ENCODE measurements at places on chromosomes 2 and 18.

- no peak for DNase-seq
Observed at GRCh38 chr2:67599561-67599960, 202.4 kb downstream of the ETAA1 start.

GRCh38 chr2:112144966-112145365 lies 6.8 kb downstream of the FBLN7 start:
- DNase-seq = no peak

- DNase-seq = no peak
Observed at GRCh38 chr18:59821983-59822382, 77.8 kb upstream of the PMAIP1 start.

- no peak for DNase-seq
Observed at GRCh38 chr2:85599468-85600234, 2.8 kb downstream of the TMEM150A start.

GRCh38 chr2:136407952-136408318 lies 290.0 kb upstream of the CXCR4 start:
- no peak for DNase-seq

DNA sequence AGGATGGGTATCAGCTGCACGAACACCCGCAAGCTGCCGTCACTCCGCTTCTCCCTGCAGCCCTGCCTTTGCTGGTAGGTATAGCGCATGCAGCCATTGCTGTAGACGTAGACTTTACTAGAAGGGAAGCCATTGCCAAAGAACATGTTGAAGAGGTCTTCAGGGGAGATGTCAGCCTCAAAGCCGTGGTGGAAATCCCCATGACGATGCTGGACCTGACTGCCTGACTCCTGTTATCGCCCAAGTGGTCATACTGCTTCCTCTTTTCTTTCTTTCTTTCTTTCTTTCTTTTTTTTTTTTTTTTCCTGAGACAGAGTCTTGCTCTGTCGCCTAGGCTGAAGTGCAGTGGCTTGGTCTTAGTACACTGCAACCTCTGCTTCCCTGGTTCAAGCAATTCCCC lies 68.7 kb upstream of the SPRED2 start:
- DNase-seq = no peak

GRCh38 chr2:202848813-202849212 lies 22.8 kb downstream of the ICA1L start:
- DNase-seq = no peak

DNA sequence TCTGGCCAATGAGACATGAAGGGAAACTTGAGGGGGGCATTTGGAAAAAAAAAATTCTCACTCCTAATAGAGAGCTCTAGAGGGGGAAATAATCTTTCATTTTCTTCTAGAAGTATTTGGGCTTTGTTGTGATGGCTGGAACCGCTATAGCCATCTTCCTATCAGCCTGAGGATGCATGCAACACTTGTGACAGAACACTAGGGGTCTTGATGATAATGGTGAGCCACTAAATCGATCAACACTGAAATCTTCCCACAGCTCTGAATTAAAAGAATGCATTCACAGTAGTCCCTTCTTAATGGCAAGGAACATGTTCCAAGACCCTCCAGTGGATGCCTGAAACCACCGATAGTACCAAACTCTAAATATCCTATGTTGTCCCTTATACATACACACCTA lies 325.3 kb downstream of the LNPK start:
- DNase-seq = no peak

GRCh38 chr18:3810296-3810695 lies 360.3 kb downstream of the TGIF1 start:
- DNase-seq = no peak

- DNase-seq = no peak
Observed at GRCh38 chr2:181467966-181468707, 11.0 kb downstream of the ITGA4 start.

DNA sequence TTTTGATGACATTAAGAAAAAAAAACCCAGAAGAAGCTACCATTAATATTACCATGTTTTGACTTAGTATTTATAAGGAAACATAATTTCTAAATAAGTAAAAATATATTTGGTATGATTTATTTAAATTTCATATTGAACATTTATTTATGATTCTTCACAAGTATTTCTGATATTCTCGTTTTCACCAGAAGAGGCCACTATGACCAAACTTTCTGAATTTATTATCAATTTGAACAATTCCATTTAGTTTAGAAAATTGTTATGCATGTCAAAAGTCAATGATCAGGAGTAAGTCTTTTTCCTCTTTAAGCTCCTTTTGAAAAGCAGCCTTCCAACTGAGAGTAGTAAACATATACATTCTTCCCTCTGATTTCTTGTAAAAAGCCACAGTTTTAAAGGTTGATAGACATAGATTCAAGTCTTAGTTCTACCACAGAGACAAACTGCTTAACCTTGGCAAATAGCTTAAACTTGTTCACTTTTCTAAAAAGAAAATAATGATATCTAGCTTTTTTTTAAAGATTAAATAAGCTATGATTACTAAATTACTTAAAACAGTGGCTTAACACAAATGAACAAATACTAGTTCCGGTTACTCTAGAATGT lies 329.9 kb downstream of the TRIB2 start:
- peak; percentile 46 for DNase-seq

- DNase-seq = no peak
Observed at GRCh38 chr2:224211791-224212190, 172.7 kb upstream of the SERPINE2 start.

DNA sequence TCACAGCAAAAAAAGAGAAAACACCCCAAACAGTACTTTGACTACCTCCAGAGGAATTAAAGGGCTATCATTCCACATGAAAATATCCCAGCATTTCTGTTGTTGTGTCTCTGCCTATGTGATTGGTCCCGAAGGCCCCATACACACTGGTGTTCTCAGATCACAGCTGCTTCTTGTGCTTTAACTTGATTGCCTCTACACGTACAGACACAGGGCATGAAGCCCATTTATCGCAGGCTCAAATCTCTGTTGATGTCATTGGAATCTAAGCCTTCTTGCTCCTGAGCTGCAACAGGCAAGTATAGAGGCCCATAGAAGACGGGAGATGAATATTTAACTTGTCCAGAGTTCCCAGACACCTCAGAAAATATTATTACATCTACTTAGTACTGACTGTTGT lies 405.2 kb downstream of the NCKAP5 start:
- no peak for DNase-seq

DNA sequence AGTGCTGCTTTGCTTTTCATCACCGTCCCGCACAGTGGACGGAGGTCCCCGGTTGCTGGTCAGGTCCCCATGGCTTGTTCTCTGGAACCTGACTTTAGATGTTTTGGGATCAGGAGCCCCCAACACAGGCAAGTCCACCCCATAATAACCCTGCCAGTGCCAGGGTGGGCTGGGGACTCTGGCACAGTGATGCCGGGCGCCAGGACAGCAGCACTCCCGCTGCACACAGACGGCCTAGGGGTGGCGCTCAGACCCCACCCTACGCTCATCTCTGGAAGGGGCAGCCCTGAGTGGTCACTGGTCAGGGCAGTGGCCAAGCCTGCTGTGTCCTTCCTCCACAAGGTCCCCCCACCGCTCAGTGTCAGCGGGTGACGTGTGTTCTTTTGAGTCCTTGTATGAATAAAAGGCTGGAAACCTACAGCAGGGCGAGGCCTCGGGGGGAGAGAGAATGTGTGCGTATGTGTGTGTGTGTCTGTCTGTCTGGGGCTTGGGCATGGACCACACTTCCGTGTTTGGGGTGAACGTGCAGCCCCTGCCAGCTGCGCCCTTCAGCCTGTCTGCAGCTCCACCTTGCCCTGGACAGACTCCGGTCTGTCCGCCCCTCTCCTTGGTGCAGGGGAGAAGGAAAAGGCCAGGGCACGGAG lies 32.3 kb downstream of the GPC1 start:
- DNase-seq = no peak

- DNase-seq = no peak
Observed at GRCh38 chr2:237152361-237152760, 66.7 kb downstream of the COPS8 start.

DNA sequence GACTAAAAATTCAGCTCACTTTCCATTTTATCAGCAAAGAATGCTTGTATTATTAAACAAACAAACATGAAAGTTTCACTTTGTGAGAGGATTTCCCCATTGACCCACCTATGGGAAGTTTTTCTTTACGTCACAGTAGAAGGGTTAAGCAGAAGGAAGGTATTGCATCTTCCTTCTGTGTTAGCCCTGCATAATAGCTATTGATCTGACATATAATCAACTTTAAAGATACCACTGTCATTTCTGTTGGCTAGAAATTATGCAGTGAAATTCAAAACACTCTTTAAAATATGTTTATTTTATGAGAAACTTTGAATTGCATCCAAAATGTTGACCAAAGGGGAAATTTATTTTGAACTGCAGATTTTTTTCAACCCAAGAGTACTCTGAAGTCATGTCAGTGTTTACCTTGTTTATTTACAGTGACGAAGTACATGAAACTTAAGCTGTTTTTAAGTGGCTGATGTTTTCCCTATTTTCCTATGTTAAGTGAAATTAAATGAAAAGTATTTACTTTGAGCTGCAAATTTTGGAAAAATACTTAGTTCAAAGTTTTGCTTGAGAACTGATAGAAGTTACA lies 566.4 kb downstream of the ZEB2 start:
- no peak for DNase-seq

DNA sequence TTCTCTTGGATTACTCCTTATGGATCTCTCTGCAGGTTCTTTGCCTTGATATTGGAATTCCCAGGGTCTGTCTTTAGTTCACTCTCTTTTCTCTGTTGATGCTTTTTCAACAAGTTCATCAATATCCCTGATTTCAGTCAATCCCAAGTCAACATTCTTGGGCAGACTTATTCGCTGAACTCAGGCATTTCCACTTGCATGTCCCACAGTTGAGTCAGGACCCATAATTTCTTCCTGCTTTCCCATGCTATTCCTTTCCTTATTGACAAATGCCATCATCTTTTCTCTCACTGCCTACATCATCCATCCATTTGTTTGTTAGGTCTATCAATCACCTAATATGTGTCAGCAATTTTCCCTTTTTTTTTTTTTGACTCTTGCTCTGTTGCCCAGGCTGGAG lies 11.6 kb downstream of the GPD2 start:
- DNase-seq = no peak

DNA sequence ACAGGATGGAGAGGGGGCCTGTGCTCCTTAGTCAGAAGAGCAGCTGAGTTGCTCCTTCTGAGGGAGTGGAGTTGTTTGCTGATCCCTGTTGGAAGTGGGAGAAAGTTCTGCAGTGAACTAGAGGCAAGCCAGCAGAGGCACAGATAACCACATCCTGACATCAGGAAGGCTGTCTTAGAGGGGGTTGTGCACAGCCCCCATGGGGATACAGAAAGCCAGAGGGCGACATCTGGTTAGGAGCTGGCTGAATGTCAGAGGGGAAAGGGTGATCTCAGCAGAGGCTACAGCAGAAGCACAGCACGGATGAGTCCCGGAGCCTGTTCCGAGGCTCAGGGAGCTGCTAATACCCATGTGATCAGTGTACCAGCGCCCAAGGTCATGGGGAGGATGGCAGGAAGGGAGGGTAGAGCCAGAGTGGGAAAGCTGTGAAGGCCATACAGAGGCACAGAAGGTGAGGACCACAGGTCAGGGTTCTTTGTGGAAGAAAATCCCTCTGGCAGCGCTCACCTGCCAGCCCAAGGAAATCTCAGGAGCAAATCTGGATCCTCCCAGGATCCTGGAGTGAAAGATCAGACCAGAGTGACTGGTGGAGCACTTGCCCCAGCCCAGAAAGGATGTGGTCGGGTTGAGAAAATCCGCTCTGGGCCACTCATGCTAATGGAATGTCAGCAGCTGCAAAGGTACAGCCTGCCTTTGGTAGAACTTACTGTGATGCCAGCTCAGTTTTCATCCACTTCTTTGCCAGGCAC lies 111.8 kb downstream of the STPG4 start:
- DNase-seq = peak; percentile 92

DNA sequence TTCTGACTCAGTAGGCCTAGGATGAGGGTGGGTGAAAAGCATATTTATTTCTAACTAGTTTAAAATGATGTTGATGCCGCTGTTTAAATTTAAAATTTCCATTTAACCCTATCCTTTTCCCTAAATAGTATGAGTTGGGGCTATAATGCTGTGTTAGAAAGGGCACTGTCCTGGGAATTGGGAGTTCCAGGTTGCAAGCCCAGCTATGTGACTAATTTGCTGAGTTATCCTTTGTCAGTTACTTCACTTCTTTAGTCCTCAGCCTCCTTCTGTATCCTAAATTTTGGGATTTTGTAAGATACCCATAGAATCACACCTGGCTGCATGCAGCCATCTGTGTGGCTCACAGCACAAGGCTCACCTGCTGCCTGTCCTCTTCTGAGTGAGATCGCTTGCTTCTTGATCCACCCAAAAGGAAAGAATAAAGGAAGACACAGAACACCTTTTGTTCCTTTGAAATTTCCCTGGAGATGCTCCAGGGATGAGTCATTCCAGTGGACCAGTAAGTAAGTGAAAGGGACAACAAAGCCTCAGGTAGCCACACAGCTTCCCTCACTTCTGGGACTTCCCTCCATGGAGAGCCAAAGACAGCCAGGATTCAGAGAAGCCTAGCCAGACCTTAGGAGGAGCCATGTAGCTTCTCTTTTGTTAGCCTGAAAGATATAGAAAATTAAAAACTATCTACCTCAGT lies 97.2 kb downstream of the DTNA start:
- DNase-seq = peak; percentile 5

DNA sequence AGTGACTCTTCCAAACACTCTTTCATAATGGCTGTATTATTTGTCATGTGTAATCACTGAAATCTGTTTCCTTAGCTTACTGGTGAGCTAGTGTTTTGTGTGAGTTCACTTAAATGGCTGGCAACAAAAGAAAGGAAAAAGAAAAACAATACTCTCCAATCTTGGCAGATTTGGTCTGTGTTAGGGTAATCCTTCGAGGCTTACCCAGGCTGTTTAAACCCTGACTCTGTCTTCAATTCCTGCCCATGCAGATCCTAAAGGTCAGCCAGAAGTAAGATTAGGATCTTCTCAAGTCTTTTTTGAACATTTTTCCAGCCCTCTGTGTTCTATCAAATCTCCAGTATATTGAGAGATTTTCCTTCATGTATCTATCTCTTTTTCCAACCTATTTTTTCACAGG lies 85.3 kb downstream of the CCDC178 start:
- DNase-seq = no peak

DNA sequence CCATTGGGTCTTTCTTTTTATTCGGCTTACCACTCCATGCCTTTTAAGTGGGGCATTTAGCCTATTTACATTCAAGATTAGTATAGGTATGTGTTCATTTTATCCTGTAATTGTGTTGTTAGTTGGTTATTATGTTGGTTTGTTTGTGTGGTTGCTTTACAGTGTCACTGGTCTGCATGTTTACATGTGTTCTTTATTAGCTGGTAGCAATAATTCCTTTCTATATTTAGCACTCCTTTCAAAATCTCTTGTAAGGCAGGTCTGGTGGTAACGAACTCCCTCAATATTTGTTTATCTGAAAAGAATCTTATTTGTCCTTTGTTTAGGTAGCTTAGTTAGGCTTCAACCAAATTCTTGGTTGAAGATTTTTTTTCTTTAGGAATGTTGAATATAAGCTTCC lies 68.7 kb upstream of the XDH start:
- DNase-seq = no peak

- DNase-seq = no peak
Observed at GRCh38 chr2:122543815-122544214, 788.4 kb downstream of the TSN start.

GRCh38 chr18:23735021-23735464 lies 45.8 kb downstream of the LAMA3 start:
- peak; percentile 26 for DNase-seq
